Stimulated activated CD4-positive, alpha-beta T cell treated with anti-CD3 and anti-CD28 coated beads, Interleukin-1b, Interleukin-23, amount 100 ng/mL, for 1 hour (primary cell): ENCODE measurements at places on chromosomes 4 and X.

- DNase-seq: no peak
Observed at GRCh38 chrX:23838953-23839352, 56.0 kb downstream of the SAT1 start.

- no peak for DNase-seq
Observed at GRCh38 chr4:145679991-145680455, at the start of gene C4orf51. TSS of gene C4orf51 (plus strand) at chr4:145680146. CDS start at chr4:145680204, 58 bp downstream.

- no peak for DNase-seq
Observed at GRCh38 chrX:139783959-139784358, 76.0 kb upstream of the MCF2 start.

DNA sequence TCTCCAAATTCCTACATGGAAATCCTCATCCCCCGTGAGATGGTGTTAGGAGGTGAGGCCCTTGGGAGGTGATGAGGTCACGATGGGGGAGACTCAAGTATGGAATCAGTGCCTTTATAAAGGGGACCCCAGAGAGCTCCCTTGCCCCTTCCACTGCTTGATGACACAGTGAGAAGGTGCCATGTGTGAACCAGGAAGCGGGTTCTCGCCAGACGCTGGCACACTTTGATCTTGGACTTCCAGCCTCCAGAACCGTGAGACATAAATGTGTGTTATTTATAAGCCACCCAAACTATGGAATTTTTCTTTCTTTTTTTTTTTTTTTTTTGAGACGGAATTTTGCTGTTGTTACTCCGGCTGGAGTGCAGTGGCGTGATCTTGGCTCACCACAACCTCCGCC, 237.6 kb downstream of the DHRSX start:
- DNase-seq: no peak

DNA sequence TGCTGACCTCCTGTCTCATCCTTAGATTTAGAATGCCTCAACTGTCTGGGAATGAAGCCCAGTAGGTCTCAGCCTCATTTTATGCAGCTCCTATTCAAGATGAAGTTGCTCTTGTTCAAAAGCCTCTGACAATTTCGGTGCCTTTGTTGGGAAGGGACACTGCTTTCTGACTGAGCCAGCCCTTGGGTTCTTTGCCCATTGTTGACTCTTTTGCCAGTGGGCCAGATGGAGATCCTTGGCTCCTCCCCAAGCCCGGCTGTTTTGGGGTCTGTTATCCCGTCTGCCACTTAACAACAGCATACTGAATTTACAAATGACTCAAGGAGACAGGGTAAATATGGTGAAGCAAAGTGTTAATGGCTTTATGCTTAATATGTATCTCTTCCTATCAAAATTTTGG, 58.3 kb upstream of the PRKX start:
- no peak for DNase-seq

DNA sequence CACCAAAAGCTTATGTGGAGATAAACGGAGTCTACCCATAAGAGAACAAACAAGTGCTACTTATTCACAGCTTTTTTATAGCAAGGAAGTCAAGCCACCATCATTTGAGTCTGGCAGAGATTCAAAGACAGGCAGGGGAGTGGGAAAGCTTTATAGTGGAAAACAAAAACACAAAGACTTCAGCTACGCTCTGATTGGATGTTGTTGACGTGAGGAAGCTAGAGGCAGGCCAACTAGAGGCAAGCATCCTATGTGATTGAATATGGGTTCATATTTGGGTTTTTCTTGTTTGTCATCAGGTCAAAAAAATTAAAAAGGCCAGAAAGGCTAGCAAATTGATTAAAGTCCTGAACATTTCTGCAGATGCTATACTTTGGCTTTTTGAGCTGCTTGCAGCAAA, 719 bp upstream of the TCEAL4 start:
- no peak for DNase-seq

GRCh38 chr4:1191621-1192020, 19.2 kb upstream of the SPON2 start:
- no peak for DNase-seq

- no peak for DNase-seq
Observed at GRCh38 chrX:49312176-49312575, 8.7 kb downstream of the GAGE10 start.
